ENCODE measurements at places on chromosomes 1 and 21.

GRCh38 chr1:68116643-68117235 lies 66.3 kb upstream of the DIRAS3 start:
- no peak for DNase-seq

GRCh38 chr1:72326494-72326893 lies 44.2 kb upstream of the NEGR1 start:
- no peak for DNase-seq

DNA sequence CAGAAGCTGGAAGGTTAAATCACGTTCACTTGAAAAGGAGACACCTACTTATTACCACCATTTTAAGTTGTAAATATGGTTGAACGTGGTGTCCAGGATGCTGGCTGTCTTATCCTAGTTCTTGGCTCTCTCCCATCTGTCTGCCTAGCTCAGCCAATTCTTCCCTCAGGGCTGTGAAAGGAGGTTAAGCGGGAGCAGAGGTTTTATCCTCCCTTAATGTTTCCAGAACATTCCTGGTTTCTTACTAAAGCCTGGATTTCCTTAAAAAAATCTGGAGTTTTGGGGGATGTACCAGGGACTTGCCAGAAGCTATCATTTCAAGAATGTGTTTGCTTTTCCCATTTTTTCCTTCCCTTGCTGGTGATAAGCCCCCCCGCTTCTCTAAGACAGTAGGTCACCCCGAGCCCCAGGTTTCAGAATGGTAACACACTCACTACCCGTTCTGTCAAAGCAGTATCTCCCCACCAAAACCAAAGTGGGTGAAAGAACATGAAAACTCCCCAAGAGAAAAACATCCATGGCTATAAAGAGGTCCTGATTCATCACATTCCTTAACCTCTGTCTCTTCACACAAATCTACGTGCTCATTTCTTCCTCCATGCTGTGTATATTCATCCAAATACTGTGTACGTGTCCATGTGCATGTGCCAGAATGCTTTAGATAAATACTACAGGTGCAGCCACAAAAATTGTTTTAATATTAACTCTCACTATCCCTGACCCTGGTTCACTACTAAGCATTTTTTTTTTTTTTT lies 114.7 kb downstream of the MAP3K21 start:
- DNase-seq, result no peak

- no peak for DNase-seq
These were observed 18.4 kb downstream of the SETD4 start for GRCh38 chr21:36041910-36042309.

GRCh38 chr1:244322791-244323521 lies 128.8 kb downstream of the ADSS2 start:
- DNase-seq, result no peak

DNA sequence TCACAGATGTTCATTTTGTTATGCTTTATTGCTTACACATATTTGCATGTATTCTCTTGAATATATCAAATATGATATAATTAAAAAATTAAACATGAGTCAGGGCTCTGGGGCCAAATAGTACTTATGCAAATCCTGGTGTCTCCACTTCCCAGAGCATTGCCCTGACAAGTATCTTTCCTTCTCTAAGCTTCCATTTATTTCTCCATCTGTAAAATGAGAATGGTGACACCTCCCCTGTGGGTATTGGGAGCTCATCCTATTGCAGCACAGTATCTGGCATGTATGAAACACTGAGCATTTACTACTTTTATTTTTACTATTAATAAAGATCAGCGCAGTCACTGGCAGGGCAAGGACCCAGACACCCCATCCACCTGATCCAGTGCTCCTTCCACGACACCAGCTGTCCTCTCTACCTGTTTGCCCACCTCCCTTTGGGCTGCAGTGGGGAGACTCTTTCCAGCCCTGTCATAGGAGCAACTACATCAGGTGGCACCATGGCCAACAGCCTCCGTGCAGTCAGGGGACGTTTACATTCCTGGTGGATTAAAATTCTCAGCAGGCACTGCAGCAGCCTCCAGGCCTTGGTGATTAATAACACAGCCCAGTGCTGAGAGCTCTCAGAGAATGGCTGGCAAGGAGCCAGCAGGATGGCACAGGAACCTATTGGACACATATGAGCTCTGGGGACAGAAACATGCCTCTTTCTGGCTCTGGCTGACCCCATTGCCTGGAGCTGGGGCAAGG lies 113.0 kb downstream of the DMRTB1 start:
- no peak for DNase-seq

DNA sequence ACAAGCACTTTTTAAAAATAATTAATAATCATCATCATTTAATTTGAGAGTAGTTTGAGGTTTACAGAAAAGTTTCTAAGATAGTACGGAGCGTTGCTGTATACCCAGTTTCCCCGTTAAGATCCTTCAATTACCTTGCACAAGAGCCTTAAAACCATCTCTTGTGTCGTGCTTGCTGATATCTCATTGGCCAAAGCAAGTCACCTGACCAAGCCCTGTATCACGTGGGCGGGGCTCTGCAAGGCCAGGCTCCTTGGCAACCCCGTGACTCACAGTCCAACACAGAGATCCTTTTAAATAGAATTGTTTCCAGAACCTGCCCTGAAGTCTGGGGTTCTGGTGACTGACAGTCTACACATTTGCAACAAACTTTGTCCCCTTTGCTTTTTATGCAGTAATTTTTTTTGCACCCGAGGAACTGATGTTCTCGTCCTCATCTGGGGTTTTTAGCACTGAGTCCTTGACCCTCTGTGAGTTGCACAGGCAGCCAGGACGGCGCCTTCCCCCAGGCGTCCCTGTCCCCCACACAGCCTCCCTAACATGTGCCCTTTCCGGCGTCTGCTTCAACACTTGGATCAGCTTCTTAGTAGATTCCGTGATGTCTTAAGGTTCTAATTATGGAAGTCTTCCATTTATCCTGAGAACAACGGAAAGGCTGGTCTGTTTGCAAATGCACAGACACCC lies 183.3 kb upstream of the TMEM51 start:
- DNase-seq, result no peak

- no peak for DNase-seq
These were observed 26.0 kb upstream of the RSPO1 start for GRCh38 chr1:37660664-37661063.

DNA sequence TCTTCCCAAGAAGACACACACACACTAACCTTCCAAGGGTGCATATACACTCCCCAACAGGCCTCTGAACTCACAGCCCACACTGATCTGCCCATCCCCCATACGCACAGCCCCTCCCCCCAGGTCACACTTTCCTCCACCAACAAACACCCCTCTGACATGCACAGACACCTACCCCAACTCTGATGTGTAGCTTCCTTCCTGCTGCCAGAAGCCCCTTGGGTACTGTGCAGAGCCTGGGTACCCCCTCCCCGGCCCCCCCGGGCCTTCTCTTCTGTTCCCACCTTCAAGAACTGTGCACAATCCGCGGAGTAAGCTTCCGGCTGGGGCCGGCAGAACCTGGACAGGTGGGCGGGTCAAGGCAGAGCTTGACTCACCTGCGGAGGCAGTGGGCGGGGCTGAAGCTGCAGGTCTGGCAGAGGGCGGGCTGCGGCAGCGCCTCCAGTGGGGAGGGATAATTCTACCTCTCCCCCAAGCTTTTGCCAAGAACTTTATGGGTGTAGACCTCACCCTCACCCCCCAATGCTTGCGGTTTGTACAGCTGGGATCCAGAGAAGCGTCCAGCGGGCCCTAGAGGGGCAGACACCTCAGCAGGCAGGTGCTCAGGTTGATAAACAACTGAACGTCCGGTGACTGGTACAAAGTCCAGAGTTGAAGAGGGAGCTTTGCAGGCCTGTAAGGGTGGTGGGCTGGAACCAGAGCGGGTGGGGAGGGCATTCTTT lies at the start of gene C1orf210:
Gene C1orf210 (minus strand): TSS at position 313 of the 722 bp plus-strand sequence. CDS start 2,311 bp downstream, outside the sequence.
- DNase-seq, result no peak

- DNase-seq, result no peak
These were observed 6.8 kb downstream of the SSU72 start for GRCh38 chr1:1567891-1568291.

DNA sequence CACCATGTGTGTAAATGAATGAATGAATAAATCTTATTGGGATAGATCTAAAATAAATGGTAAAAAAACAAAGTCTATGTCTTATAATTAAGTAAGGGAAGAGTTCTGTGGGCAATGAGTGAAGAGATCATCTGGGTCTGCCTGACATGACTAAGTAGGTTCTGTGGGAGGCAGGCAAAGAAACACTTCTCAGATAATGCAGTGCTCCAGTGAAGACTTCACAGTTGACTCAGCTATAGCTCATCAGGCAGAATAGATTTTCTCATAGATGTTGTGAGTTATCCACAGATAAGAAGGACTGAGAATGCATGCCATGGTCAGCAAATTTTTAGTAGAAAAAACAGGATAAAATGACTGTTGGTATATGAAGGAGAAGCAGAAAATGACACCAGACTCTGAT lies 12.4 kb downstream of the KRTAP22-2 start:
- DNase-seq, result no peak

DNA sequence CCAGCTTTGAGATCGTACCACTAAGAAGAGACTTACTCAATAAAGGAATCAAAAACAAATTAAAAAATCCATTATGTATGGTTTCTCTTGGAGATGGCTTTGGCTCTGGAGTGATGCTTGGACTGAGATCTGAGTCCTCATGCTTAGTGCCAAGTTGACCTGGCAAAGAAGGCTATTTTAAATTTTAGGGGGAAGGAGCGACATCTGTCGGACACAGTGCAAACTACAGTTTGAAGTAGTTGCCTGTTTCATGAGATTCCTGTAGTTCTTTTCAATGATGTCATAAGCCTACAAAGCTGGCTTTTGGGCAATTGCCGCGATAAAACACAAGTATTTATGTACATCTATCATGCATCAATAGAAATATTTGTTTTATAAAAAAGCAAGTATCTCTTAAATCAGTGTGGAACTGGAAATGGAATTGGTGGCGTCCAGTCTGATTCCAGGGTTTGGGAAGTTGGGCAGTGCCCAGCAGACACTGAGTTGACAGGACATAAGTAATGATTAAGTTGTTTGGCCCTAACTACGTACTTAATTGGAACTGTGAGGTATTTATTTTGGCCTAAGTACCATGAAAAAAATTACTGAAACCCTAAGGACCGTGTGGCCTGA lies 50.0 kb downstream of the TBCE start:
- DNase-seq, result peak; percentile 15

DNA sequence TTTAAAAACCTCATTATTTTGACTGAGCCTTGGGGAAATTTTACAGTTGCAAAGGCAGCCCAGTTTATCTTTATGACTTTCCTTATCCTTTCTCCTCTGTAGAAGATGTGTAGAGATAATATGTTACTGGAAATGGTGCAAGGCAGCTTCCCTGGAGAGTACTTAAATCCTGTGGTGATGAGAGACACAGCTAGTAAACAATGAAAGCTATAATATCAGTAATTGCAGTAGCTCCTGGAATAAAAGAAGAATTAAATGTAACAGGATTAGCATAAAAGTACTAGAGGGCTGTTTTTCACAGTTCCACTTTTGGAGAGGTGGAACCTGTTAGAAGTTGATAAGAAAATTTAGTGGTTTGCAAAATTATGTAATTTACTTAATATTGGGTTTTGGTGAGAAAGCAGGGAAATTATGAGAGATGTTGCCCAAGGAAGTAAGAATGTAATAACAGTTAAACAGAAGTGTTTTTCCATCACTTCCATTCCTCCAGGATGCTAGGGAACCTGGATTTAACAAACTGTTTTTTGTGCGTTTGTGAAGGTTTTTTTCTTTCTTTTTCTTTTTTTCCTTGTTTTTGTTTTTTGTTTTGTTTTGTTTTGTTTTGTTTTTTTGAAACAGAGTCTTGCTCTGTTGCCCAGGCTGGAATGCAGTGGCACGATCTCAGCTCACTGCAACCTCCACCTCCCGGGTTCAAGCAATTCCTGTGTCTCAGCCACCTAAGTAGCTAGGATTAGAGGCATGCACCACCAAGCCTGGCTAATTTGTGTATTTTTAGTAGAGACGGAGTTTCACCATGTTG lies 15.7 kb upstream of the EDEM3 start:
- DNase-seq, result no peak

DNA sequence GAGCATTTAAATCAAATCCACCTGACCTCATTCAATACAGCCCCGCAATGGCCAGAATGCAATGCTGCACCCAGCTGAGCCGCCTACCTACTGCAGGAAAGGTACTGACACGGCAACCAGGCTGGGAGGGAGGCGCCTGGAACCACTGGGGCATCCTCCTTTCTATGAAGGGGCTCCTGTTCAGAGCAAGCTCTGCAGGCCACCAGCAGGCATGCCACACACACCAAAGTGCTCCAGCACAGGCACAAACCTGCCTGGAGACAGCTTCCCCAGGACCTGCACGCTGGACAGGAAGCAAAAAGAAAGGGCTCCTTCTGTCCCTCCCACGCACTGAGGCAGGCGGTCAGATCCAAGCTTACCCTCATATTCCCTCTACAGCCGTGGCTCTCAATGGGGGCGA lies 21.2 kb downstream of the CTNNBIP1 start:
- no peak for DNase-seq

DNA sequence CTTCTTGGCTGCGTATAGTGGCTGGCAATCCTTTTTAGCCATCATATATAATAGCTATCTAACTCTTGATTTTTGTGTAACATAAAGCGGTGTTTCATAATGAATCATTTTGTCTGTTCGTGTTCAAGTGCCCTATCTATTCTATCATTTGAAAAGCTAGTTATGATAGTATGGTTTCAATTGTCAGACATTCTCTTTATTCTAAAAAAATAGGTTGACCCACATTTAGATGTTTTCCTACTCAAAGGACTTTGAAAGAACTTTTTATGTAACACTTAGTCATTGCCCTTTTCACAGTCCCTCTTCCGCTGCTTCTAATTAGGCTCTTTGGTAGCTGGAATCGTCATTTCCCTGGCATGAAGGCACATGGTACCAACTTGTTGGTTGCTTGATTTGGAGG lies 272.2 kb upstream of the B3GALT2 start:
- DNase-seq, result no peak
